ENCODE measurements at places on chromosomes 1 and 21. TPM values are rescaled to one million over a fixed set of nuclear protein-coding genes. Genes with fewer than 3 reads are reported as not detected.

DIP2A gene
- total RNA-seq, result 44.6 TPM

- DNase-seq, result no peak
Measured at GRCh38 chr1:80462006-80462405, 1338.7 kb upstream of the ADGRL2 start.

- DNase-seq, result no peak
Measured at GRCh38 chr1:204089044-204089751, 16.3 kb downstream of the SOX13 start.

GRCh38 chr1:34286511-34286910 is 109.8 kb downstream of the C1orf94 start:
- DNase-seq, result no peak

DNA sequence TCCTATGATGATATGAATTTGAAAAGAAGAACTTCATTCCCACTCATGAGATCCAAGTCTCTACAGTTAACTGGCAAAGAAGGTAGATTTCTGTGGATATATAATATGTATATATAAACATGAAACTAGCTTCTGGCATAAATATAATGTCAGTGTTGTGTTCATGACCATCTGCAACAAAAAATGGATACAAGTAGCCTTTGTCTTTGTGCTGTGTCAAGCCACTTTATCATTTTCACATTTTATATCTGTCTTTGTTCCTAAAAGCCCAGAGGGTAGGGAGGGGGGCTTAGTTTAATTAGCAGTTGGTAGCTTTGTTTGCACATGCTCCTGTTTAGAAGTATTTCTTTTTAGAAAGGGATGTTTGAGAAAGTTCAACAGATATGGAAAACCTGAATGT is 56.2 kb upstream of the FASLG start:
- no peak for DNase-seq

DNA sequence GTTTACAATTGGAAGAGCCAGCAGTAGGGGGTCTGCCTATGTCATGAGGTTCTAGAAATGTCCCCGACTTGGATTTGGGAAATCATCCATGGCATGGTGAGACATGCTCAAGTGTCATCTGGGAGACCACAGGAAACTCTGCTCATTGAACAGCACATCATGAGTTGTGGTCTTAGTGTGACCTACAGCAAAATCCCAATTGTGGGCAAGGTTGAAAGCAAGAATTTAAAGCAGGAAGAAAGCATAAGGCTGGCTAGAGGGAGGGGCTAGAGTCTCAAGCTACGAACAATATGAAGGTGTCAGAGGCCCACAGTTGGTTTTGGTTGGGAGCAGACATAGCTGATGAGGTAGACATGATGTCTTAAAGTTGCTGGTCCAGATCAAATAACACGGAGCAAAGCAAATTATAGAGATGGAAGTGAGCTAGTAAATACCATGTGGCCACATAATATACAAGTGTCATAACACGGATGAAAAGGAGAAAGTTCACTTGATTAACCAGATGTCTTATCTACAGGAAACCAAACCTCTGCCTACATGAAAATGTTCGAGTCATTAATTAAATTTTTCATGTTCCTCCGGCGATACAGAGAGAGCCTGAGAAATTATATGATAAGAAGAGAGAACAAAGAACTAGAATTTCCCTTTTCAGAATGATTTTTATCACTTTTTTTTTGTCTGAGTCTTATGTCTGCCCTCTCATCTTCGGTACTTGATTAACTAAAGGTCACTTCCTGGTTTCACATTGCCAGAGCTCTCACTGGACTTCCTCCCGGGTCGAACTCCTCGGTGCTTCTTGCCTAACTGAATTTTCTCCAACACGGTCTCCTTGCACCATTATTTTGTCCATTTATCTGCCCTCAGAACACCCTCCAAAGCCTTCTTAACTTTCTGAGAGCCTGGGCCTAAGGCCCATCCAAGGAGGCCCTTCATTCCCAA is 67.5 kb upstream of the DUSP10 start:
- no peak for DNase-seq

Data from Caco-2 (cell line).